Effector memory CD4-positive, alpha-beta T cell (primary cell): ENCODE measurements at places on chromosomes 5 and 9.

- no peak for DNase-seq
Observed at GRCh38 chr9:130923611-130924447, 15.2 kb downstream of the FIBCD1 start.

DNA sequence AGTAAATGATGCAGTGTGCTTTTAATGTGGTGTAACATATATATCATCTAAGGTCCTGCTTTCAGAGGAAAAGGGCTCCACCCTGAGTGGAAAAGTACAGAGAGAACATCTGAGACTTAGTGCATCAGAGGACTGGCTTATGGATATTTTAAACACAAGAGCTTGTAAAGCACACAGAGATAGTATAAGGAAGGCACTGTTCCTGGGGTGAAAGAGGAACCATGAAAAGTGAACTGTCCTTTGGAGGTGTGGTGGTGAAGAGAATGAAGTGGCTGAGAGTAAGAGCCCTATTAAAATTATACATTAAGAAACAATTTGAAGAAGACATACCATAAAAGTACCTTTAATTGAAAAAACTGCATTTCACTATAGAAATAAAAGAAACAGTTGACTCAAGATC, 68.9 kb downstream of the CSF2 start:
- no peak for DNase-seq

DNA sequence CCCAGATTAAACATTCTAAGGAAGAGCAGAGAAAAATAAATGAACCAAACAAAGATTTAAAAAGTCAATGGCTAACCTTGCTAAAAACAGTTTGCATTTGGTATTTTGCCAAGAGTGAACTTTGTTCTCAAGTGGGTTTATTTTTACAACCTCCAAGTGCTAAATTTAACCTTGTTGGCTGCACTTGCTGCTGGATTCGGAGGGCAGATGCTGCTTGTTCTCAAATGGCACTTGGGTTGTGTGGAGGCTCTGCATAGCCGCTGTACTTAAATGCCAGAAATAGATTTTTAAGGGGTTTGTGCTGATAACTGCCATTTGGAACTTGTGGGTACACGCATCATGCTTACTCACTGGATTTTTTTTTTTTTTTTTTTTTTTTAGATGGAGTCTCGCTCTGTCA, 13.3 kb upstream of the SPATA24 start:
- DNase-seq, result no peak

GRCh38 chr9:134327671-134328231, 1.5 kb downstream of the RXRA start:
- no peak for DNase-seq

- DNase-seq, result no peak
Observed at GRCh38 chr9:33988219-33988890, 60.3 kb downstream of the UBAP2 start.

GRCh38 chr9:108056084-108056804, 566.7 kb upstream of the KLF4 start:
- DNase-seq, result no peak

GRCh38 chr5:17374973-17375742, 122.9 kb upstream of the TAF11L2 start:
- DNase-seq, result no peak

DNA sequence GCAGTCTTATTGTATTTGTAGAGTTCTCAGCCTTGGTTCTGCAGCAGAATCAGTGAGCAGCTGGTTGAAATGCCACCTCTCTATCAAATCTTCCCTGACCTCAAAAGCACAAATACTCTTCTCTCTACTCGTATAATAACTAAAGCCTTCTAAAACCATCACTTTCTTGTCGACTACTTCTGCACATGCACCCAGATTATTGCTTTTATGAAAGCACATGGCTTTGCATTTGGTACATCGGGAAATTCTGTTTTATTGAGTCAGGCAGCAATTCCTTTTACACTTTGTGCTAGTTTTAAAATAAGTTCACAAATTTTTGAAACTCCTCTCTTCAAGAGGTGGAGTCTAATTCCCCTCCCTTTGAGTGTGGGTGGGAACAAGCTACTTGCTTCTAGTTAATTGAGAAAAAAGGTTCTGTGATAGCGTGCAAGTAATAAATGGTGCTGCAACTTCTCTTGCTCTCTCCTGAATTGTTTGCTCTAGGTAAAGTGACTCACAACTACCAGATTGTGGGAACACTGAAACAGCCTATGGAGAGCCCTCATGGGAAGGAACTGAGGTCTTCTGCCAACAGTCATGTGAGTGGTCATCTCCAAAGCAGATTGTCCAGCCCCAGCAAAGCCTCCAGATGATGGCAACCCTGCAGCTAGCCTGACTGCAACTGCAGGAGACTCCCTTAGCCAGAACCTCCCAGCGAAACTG, 66.0 kb upstream of the TAF1L start:
- no peak for DNase-seq

GRCh38 chr5:96434201-96434645, 1.2 kb upstream of the PCSK1 start:
- no peak for DNase-seq

DNA sequence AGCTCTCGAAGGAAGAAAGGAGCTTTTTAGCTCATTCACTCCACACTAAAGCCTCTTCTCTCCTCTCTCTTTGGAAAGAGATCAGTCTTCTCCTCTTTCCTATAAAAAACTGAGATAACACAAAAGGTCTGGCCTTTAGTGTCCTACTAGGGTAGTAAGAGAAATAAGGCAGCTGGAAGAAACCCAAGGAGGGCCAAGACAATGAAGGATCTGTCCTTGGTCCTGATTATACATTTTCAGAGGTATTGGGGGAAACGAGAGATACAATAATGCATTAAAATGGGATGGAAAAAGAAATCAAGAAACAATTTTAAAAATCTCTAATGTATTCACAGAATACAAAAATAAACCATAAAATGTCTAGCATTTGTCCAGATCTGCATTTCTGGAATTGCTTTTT, 184.0 kb downstream of the SLF1 start:
- DNase-seq, result no peak

- no peak for DNase-seq
Observed at GRCh38 chr5:139386050-139386438, 2.9 kb upstream of the SLC23A1 start.

DNA sequence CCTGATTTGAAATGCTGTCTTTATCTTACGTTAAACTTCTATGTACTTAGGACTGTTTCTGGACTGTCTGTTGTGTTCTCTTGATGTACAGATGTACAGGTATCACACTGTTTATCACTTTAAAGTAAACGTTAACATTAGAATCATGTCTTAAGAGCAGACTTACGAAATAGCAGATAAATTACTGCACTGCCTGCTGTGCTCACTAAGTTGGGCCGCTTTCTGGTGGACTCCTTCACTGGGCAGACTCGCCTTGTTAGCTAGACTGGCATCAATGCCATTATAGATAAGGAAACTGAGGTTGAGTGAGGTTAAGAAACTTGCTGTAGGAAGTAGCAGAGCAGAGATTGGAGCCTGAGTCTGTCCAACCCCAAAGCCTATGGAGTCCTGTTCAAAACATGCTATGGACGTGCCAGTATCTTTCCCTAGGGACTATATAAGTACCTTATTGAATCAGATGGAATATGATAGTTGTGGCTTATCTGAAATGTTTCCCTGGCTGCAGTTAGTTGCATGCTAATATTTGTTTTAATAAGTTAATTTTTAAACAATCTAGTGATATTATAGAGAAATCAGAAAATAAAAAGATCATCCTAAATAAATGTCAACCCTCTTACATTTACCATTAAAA, 16.9 kb downstream of the ZNF618 start:
- no peak for DNase-seq

DNA sequence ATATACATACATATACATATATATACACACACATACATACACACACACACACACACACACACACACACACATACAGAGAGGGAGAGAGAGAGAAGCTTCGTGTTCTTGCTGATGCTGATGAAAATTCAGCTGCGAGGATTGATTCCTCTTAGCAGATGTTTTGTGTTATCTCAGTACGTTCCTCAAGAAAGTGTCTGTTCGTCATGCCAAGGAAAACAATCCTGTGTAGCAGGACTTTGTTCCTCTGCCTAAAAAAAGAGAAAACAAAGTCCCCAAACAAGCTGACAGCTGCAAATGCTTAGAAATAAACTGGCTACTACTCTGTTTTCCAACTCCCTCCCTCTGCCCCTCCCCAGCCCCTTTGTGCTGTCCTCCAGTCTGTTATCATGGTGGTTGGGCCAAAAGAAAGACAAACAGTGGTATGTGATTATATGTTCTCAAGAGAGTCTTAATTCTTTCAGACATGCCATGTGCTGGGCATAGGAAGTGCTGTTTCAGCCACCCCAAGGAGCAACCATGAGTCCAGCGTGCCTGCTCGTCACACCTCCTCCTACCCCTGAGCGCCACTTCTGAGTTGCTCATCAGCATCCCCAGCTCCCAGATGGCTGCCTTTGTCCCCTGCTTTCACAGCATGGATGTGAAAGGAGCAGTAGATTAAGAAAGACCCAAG, 71.5 kb upstream of the EQTN start:
- DNase-seq, result no peak

DNA sequence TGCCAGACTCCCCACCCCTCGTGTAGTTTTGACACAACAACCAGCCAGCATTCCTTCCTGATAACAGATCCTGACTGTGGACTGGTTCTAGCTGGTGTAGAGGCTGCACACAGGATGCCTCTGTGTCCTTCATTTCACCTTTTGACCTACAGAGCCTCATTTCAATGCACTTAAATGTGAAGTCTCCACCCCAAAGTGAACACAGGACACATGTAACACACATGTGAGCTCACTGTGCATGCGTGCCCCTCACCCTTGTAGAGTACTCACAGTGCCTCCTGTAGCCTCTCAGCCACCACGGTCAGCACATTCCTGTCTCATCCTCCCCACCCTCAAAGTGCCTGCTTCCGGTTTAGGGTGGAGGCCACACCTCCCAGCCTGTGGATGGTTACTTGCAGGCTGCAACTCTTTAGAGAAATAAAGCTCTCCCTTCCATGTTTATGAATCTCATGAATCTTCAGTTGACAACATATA, 11.6 kb upstream of the NKD2 start:
- DNase-seq, result no peak

DNA sequence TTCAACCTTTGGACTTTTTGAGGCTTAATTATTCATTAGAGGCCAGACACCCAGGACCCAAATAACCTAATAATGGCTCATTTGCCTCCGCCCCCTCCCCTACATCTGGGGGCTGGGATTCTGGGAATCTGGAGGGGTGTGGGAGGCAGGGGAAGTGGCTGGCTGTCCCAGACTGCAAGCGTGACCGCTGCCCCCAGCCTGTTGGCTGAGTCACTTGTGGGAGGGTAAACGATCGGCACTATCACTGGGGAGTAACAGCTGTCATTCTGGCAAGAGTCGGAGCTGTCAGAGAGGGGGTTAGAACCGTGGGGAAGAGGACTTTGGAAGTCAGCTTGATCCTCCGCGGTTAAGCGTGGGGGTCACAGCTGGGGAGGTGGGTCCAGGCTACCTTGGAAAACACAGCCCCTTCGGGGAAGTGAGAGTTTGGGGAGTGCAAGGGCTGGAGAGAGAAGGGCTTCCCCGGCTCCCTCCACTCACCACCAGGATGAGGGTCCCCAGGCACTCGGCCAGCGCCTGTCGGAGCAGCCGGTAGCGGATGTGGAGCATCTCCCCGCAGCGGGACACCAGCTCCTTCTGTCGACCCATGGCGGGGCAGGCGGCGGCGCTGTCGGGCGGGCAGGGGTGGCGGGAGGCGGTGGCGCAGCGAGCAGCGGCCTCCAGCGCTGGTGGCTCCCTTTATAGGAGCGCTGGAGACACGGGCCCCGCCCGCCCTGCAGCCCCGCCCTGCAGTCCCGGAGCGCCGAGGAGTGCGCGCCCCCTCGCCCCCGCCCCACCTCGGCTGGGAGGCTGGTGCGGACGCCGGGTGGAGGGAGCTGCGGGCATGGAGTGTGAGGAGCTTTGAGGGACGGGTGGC, at the start of gene AQP3:
AQP3 (minus strand) TSS at position 648 of the 853 bp plus-strand sequence; CDS start at position 585, 63 bp downstream.
- DNase-seq, result peak; percentile 64

DNA sequence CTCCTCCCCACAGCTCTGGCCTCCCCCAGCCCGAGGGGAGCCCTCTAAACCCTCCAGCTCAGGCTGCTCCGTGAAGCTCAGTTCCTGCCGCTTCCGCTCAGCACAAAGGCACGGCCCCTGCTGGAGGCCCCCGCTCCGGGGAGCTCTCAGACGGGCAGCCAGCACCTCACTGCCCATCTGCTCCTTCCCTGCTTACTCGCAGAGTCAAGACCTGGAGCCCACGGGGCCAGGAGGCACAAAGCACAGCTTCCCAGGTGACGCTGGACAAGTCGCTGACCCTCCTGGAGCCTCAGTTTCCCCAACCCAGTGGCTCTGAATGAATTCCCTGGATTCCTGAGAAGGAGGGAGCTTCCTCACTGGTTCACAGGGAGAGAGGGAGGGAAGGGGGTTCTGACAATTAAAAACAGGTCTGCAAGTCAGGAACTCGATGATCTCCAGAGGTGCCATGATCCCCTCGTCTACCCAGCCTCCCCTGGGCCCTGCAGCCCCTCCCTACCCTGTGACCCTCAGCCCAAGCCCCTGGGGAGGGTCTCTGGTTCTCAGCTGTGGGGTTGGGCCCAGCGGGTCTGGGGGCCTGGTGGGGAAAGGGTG, 36.2 kb downstream of the VAV2 start:
- no peak for DNase-seq

GRCh38 chr5:16588434-16589214, 28.2 kb downstream of the RETREG1 start:
- no peak for DNase-seq

DNA sequence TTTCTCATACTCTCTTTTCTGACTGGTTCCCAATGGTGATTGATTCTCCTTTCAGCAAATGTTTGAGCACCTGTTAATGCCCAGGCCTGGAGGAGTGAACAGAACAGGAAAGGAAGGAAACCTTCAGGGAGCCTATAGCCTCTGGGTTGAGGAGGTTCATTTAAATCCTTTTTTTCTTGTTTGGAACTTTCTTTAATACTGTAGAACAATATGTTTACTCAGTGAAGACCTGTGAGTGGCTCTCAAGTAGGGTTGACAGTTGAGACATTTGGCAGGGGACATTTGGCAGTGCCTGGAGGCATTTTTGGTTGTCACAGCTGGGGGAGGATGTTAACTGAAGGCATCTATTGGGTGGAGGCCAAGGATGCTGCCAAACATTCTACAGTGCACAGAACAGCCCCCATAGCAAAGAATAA, 6.1 kb upstream of the FAM120AOS start:
- DNase-seq, result no peak

- DNase-seq, result no peak
Observed at GRCh38 chr9:86082870-86083269, 16.5 kb downstream of the GOLM1 start.

DNA sequence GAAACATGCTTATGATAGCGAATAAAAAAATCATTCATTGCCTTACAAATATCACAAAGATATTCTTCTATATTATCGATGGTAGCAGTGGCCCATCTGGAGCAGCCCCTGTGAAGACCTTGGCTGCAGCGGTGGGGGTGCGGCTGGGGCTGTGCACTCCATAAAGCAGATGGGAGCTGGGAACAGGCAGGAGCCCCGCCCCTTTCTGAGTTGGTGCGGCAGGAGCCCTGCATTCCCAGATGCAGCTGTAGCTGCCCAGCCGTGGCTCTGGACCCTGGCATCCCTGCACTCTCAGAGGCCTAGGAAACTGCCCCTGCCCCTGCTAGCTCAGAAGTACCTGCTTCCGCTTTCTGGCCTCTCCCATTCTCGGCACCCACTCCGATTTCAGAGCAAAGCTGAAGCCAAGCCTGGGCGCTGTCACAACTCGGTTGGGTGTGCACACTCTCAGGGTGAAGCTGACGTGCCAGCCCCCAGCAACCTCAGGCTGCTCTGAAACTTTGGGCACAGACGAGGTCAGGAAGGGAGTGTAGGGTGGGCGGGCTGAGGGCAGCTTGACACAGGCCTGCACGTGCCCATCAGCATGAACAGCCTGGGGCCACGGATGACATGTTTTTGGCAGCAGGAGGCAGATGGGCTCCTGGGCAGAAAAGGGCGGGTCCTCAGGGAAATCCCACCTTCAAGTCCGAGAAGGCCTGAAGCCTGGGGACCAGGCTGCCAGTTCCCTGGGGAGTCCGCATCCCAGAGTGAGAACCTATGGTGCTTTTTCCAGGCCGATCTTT, 1440.8 kb upstream of the ACO1 start:
- DNase-seq, result no peak
